ENCODE measurements at places on chromosomes 16 and 17. TPM values are rescaled to one million over a fixed set of nuclear protein-coding genes. Genes with fewer than 3 reads are reported as not detected.

Gene MAF
- total RNA-seq: 39.0 TPM

Gene KRT20
- not detected for total RNA-seq

Gene PRR15L
- not detected for total RNA-seq

Gene MFAP4
- total RNA-seq: not detected

Gene NLGN2
- total RNA-seq: 3.0 TPM
